ENCODE measurements at places on chromosomes 16 and 17.

DNA sequence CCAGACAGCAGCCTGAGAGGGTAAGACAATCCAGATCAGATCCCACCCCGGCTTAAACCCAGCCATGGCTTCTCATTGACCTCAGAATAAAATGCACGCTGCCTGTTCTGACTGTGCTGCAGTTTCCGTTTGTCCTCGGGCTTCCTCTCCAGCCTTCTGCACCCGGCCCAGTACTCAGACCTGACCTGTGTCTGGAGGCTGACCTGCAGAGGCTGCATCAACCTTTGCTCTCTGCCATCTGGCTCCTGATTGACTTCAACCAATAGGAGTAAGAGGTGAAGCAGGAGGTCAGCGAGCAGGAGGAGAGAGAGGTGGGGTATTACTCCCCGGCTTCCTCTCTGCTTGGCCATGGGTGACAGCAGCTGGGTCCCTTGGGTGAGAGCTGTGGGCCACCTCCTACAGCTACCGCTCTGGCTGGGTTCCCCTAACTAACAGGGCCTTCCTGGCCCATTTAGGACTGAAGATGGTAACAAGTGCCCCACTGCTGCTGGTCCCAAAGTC, 46.7 kb downstream of the C16orf82 start:
- no peak for DNase-seq

- no peak for DNase-seq
These were observed 25.0 kb downstream of the ALOX15 start for GRCh38 chr17:4616476-4616875.

DNA sequence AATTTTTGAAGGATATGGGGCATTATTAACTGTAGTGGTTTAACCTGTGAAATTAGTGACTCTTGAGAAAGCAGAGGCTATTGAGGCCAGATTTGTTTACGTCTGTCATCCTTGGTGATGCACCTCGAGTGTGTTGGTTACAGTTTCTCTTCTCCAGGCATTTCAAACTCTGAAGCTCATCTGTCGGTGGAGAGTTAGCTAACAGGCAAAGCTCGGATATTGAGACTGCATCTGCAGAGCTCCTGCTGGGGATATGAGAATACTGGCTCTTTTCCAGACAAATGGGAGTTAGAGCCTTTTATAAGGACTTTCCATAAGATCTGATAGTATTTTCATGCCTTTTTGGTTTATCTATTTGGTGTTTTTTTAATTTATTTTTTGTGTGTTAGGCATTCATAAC, 6.7 kb downstream of the CLEC16A start:
- no peak for DNase-seq

GRCh38 chr16:3485097-3485745, 10.1 kb downstream of the C16orf90 start:
- DNase-seq = no peak

DNA sequence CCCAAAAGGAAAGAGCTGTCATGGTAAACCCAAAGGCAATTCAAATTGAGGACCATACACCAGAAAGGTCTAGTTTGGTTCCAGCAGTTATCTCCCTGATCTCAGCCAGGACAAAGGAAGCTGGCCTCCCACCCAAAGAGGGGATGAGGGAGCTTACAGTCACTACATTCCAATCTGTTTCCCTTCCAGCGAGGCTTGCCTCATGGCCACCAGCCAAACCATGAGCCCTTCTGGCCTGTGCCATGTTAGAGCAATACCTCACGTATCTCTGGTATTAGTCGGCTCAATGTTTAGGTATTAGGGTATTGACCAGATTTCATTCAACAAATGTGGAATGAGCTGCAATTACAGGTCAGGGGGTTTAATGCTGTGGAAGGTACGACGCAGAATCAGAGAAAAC, 8.4 kb downstream of the NDUFAB1 start:
- DNase-seq = no peak

- DNase-seq = no peak
These were observed 141.8 kb downstream of the LAT start for GRCh38 chr16:29126616-29127015.

GRCh38 chr17:2841606-2842005, 45.4 kb downstream of the RAP1GAP2 start:
- no peak for DNase-seq

DNA sequence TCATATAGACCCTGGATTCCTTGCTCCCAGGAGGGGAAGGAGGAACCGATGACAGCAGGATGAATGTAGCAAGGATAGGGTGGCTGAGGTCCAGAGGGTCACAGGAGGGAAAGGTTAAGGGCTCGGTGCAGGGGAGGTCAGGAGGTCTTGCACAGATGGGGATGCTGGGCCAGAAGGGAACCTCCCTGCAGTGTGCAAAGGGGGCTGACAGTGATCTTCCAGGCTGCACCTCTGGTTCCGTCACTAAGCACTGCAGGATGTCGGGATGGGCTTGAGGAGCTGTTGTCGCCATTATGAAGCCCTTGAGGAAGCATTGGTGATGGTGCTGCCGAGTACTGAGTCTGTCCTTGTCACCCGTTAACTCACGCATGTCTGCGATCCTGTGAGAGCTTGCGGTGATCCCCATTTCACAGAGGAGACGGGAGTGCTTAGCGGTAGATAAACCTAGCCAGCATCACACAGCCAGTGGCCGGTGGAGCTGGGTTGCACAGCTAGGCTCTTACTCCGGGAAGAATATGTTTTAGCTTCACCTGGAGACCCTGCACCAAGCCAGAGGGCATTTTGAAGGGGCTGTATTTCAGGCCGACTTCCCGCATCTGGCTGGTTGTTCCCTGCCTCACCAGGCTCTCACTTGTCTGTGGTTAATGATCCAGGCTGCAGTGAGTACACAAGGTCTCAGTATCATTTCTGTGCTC, 120.4 kb downstream of the SNX29 start:
- no peak for DNase-seq

GRCh38 chr17:82037889-82038195, 345 bp upstream of the DCXR start:
- no peak for DNase-seq

DNA sequence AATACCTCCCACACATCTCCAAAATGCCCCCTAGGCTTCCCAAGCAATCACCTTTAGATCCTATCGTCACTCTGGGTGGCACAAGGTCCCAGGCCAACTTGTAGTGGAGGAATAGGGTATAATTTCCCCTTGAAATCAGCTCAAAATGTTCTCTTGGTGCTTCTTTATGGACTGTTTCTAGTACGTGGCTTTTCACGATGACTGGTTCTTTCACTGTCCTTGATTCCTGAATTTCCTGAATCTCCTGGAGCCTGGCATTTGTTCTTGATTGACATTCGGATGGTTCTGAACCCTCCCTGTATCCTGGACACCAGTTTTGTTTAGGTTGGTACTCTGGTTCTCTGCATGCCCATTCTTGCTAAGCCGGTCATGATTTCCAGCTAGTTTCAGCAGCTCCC, 6.9 kb upstream of the VPS53 start:
- DNase-seq = no peak
